Esophagus mucosa (tissue), 1 donor: ENCODE measurements at places on chromosomes 16 and 17. TPM values are rescaled to one million over a fixed set of nuclear protein-coding genes. Genes with fewer than 3 reads are reported as not detected.

DNA sequence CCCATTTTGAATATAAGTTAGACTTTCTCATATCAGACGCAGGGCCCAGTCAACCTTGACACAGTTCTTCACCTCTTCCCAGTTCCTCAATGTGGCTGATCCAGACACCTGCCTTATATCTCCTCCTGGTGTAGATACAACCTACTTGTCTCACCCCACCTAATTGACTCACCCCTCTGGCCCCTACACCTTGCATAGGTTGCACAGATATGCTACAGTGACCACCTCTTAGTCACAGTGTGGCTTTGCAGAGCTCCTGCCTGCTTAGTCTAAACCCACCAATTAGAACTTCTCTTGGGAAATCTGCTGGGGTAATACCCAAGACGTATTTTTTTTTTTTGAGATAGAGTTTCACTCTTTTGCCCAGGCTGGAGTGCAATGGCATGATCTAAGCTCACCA lies 16.8 kb downstream of the CHP2 start:
- peak; percentile 73 for ATAC-seq

GAN gene
- 19.9 TPM for total RNA-seq

GRCh38 chr16:8863594-8864424 lies 5.0 kb downstream of the CARHSP1 start:
- peak; percentile 42 for ATAC-seq

GRCh38 chr17:7632492-7632894 lies 2.6 kb downstream of the SHBG start:
- ATAC-seq = peak; percentile 51

DNA sequence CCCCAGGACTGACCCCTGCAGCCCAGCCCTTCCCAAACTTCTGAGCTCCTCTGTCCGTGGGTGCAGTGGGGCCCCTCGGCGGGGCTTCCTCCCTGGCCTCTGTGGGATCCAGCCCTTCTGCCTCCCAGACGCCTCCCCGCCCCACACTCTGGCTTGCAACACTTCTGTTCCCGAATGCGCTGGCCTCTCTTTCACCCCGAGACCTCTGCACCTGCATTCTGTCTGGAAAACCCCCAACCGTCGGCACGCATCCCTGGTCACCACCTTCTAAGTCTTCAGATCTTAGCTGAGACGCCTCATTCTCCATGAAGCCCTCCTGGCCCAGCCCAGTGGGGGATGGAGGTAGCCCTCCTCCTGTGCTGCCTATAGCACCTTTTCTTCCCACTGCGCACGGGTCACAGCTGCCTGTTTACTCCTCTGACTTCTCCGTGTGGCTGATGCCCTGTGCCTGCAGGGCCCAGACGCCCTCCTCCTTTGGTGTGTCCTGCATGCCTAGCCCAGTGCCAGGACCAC lies 26.4 kb downstream of the TMEM235 start:
- no peak for ATAC-seq

CDH13 gene
- 8.4 TPM for total RNA-seq

- ATAC-seq = peak; percentile 7
These were observed 114.5 kb upstream of the GSE1 start for GRCh38 chr16:85498607-85499006.

ZNF263 gene
- total RNA-seq = 9.3 TPM

PRKCB gene
- 0.76 TPM for total RNA-seq

DNA sequence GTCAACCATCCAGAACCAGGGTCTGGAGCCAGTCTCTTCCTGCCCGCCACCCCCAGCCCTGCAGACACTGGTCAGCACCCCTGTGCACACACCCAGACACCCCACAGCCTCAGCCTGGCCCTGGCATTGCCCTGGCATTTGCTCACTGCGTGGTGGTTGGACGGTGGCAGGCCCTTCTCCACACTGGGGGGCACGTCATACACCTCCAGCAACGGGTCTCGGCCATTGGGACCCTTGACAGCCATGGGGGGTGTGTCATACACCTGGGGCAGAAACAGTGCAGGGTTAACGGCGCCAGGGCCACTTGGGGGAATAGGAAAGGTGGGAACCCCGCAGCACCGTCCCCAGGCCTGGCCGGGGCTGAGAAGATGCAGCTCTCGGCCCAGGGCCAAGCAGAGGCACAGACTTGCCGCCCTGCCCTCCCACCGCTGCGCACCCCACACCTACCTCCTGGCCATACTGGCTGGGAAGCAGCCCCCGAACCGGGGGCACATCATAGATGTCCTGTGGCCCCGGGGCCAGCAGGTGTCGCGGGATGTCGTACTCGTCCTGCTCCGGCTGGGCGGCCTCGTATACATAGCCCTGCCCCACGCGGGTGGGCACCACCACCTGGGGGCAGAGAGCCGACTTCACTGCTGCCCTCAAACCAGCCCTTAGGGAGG lies 14.6 kb downstream of the BCAR1 start:
- no peak for ATAC-seq

GRCh38 chr16:85005285-85006069 lies 5.9 kb downstream of the ZDHHC7 start:
- ATAC-seq = no peak

KIF2B gene
- total RNA-seq = not detected

- no peak for ATAC-seq
These were observed 219.3 kb upstream of the GSE1 start for GRCh38 chr16:85393674-85394451.

GNAO1 gene
- 0.64 TPM for total RNA-seq

- no peak for ATAC-seq
These were observed 124.7 kb downstream of the C16orf78 start for GRCh38 chr16:49498264-49498663.

DNA sequence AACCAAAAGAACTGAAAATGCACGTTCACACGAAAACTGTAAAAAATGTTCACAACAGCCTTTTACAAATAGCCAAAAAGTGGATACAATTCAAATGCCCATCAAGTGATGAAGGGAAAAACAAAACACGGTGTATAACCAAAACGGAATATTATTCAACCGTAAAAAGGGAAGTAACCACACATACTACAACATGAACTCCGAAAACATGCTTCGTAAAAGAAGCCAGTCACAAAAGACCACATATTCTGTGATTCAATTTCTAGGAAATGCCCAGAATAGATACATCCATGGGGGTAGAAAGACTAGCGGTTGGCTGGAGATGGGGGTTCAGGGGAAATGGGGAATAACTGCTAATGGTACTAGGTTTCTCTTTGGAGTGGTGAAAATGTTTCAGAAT lies 81.5 kb upstream of the TRAP1 start:
- ATAC-seq = no peak

- peak; percentile 38 for ATAC-seq
These were observed 128.4 kb downstream of the ANKRD11 start for GRCh38 chr16:89361751-89362539.

DNA sequence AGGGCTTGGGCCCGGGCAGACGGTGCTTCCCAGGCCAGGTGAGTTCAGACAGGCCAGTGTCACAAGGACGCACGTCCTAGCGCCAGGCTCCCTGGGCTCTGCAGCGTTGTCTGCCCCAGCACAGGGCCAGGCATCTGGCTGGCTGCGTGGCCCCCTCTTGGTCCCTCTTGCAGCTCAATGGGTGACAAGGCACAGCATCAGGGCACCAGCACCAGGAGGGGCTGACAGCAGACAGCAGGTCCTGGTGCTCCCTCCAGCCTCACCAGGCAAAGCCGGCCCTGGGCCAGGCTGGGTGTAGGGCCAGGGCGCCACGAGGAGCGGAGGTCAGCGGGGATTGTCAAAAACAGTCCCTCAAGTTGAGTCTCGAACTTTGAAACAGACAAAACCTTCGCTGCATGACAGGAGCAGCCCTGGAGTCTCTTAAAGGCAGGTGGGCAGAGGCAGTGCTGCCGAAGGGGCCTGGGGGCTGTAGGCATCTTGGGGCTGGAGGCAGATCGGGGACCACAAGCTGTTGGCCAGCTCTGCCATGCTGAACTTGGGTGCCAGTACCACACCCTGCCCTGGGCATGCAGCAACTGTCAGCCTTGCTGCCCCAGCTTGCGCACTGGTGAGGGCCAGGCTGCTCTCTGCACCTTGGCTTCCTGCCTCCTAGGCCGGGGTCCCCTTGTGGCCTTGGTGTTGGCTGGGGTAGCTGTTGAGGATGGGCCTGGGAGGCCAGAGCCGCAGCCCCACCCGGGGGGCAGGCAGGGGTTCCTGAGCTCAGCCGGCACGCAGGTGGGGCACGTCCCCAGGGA lies 48.8 kb downstream of the PRMT7 start:
- peak; percentile 37 for ATAC-seq

DNA sequence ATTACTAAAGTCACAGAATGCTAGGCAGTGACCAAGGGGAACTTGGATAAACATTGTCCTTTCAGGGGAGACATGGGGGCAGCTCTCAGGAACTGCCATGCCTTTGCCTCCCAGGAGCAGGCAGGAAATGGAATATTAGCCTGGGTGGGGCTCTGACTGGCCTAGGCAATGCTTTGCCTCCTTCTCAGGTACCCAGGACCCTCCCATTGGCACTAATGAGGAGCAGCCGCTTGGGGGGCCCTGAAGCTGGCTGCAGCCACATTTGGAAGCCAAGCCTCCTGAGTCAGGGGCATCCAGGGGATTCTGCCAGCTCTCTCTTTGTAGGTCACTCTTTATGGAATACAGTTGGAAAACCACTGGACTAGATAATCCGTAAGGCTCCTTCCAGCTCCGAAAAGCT lies 5.5 kb downstream of the CPSF4L start:
- no peak for ATAC-seq

TBC1D28 gene
- not detected for total RNA-seq

FSCN2 gene
- total RNA-seq = 0.76 TPM

DNA sequence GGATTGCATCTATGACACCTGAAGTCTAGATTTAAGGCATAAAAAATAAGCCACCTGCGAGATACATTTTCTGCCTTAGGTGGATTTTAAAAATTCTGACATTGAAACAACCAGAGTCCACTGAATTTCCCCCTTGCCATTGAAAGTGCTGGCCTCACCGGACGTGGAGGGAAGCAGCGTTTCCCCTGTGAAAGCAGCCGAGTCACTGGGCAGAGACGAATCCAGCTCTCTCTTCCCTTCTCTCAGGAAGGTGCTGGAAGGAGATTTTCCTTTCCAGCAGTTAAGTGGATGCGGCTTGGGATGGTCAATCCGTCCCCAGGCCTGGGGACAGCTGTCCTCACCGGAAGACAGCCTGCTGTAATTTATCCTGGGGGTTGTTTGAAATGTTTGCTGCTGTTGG lies 270.9 kb upstream of the FOXF1 start:
- ATAC-seq = no peak

PIK3R6 gene
- total RNA-seq = 0.16 TPM

DNA sequence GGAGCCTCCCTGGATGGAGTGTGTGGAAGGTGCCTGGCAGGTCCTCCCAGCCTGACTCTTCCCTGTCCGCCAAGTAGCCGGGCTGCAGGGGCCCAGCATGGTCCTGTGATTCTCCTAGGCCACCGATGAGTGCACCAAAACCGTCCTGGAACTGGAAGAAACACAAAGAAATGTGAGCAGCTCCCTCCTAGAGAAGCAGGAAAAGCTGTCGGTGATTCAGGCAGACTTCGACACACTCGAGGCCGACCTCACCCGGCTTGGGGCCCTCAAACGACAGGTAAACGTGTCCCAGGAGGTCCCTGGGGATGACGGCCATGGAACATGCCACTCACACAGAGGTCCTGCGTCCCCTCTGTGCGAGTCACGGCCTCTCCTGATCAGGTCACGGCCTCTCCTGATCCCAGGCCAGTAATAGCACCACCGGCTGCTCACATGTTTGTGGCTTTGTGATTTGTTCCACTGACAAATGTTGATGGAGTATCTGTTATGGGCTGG lies 4.2 kb upstream of the GAA start:
- no peak for ATAC-seq

DNA sequence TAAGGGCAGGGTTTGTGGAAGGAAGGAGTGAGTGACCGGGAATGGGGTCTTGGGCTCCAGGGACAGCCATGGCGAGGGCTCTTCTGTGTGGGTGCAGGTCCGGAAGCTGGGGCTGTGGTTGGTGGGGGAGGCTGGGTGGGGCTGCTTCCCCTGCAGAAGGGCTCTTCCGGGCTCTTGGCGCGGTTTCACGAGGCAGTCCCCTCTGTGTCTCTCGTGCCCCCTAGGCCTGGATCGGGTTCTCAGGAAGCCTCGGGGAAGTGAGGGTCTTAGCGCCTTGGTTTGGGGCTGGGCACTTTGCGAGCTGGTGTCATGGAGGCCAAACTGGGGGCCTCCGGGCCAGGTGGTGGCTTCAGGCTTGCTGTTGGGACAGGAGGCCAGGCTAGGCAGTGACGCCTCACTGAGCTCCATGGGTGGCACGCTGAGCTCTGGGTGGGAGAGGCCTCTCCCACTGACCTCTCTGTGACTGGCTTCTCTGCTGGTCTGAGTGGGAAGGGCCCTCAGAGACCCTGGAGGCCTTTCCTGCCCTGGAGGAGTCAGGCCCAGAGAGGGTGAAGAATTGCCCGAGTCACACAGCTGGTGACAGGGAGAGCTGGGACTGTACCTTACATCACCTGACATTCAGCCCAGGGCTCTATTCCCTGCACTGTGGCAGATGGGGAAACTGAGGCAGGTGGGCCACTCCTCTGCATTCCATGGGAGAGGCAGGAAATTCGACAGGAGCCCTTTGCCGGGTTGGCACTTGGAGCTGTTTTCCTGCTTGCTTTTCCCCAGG lies 8.2 kb downstream of the ADCY7 start:
- peak; percentile 9 for ATAC-seq

CCL4L2 gene
- total RNA-seq = not detected

DNA sequence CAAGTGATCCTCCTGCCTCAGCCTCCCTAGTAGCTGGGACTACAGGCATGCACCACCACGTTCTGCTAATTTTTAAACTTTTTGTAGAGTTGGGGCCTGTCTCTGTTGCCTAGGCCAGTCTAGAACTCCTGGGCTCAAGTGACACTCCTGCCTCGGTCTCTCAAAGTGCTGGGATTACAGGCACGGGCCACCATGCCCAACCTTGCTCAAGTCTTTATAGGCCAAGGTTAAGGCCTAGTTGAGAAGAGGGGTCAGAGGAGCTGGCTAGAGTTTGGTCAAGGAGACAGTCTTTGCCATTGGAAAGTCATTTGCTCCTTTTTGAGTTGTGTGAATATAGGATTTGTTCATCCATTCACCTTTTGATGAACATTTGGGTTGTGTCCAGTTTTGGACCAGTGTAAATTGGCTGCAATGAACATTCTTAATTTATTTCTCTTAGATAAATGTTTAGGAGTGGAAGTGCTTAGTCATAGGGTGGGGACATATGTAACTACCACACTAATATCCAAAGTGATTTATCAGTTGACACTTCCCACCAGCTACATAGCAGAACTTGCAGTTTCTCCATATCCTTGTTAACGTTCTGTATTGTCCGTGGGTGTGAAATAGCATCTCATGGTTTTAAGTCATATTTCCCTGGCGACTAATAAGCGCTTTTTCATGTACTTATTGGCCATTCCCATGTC lies 30.7 kb upstream of the ARHGAP17 start:
- ATAC-seq = no peak

GRCh38 chr16:57984443-57985203 lies 13.7 kb upstream of the CNGB1 start:
- peak; percentile 91 for ATAC-seq

DNA sequence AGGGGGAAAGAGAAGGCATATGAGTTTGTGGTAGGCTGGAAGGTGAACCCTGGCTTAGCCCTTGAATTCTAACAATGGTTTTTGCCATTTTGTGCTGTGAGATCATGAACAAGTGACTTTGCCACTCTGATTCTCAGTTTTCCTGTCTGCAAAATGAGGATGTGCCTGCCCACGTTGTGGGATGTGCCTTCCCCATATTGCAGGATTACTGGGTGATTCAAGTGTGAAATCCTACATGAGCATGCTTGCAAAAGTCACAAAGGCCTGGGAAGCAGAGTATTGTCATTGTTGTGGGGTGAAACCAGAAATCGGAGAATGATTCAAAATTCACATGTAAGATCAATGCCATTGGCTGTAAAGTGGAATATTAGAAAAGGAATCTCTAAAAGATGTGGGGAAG lies 28.6 kb upstream of the TVP23A start:
- ATAC-seq = no peak
